Mesendoderm (in vitro differentiated cells): ENCODE measurements at places on chromosomes 4 and X.
A peak's percentile ranks its signal among the peaks of the same experiment; 100 is the strongest.

- DNase-seq, result no peak
Measured at GRCh38 chr4:21898101-21898500, 50.5 kb downstream of the KCNIP4 start.

- no peak for DNase-seq
Measured at GRCh38 chr4:72971572-72971971, 97.9 kb downstream of the COX18 start.

GRCh38 chr4:147837435-147837834, 105.5 kb downstream of the ARHGAP10 start:
- DNase-seq, result peak; percentile 41

DNA sequence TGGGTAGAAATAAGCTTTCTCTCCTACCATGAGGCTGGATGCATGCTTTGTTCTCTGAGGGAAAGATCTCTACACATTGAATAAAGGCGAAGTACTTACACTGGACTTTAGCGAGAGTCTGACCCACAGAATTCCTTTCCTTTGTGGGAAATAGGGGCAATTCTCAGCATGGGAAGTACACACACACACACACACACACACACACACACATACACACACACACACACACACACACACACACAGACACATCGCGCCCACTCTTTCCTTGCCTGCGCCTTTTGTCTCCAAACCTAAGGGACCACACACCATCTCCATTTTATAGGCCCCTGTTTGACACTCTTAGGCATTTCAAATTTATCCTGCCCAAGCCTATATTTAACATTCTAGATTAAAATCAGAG, 83.8 kb downstream of the LUZP4 start:
- no peak for DNase-seq

- no peak for DNase-seq
Measured at GRCh38 chrX:24487571-24487970, 22.5 kb downstream of the PDK3 start.

DNA sequence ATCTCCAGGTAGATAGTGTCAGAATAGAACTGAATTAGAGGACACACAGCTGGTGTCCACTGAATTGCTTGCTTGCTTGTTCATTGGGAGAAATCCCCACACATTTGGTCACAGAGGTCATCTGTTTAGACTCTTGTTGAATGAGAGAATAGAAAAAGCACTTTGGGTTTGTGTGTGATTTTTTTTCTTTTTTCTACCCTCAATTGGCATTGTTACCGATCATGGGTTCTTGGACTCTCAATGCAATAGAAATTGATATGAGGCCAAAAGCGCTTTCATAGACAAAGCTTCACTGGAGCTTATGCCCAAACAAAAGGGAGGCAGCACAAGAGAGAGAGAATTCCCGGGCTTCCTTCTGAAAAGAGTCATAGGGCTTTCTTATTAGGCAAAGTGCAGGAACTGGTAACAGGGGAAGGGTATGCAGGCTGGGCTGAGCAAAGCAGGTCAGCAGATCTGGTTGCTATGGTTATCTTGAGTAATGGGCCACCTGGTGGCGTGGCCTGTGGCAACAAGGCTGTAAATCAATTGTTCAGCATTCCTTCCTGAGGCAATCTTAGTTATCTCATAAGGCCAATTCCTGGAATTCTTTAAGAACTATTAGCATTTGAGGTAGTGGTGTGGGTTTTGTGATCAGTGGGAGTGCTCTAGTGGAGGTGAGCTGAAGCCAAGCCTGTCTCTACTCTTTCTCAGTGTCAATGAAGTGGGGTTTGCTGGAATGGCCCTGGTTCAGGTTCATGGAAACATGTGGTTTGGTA, 5.3 kb upstream of the GPR82 start:
- peak; percentile 96 for DNase-seq

DNA sequence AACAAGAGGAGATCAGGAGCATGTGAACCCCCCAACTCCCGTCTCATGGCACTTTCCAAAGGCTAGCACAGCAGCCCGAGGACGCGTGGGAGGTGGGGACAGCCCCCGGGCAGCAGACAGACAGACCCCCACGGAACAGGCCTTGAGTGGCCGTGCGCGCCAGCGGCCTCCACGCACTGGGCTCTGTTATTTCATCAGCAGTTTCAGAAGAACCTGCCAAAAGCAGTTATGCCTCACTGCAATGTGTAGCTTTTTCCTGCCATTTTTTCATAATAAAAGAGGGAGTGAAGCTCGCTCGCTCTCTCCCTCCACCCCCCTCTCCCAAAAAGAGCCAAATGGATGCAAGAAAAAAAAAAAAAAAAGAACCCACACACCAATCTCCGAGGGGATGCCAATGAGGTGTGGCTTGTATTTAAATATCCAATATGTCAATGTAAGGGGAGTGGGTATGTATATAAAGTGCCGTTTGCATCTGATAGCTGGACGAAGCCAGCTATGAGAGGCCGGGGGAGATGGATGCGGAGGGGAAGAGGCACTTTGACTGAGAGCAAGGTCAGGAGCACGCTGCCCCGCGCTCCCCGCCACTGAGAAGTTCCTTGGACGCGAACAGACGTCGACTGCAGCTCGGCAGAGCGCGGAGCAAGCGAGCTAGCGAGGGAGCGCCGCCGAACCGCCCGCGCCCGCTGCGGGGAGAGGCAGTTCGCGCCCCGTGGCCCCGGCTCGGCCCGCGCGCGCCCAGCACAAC, at the start of gene FGF16:
Gene FGF16 (plus strand): TSS at position 482 of the 745 bp plus-strand sequence. CDS start 286 bp downstream, outside the sequence.
- peak; percentile 31 for DNase-seq

DNA sequence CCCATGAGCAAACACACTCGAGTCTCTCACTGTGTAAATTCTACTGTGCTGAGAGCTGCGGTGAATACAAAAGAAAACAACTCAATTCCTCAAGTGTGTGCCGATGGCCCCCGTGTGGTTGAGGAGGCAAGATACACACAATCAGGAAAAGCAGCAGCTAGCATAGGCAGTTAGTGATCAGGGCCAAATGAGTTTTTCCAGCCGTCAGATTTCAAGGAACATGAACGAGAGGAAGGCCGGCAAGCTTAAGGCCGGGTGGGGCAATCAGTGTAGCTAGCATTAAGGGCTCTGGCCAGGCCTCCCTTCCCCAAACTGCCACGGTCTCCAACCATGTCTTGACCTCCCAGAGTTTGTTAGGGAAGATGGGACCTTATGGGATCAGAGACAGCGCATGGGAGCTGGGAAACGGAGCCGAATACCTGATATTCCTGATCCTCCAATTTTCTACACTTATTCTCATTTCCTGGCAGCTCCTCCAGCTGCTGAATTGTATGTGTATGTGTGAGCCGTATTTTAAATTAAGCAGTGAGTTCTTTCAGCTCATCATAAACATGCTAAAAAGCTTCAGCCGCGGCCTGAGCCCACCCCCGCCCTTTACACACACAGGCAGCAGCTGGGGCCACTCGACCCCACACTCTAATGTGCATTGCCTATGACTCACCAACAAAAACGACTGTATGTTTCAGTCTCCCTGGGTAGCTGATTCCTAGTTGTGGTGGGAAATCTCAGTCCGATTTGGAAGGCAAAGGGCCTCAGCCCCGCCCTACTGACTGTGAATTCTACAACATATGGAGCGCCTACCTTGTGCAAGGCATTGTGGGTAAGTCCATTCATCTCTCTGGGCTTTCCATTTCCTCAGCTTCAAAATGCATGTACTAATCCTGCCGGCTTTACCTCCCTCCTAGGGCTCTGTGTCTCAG, 59.9 kb downstream of the RTL9 start:
- DNase-seq, result peak; percentile 74

- DNase-seq, result no peak
Measured at GRCh38 chr4:11286533-11286932, 142.2 kb downstream of the HS3ST1 start.

GRCh38 chr4:121898150-121898549, 27.9 kb upstream of the BBS7 start:
- peak; percentile 11 for DNase-seq

DNA sequence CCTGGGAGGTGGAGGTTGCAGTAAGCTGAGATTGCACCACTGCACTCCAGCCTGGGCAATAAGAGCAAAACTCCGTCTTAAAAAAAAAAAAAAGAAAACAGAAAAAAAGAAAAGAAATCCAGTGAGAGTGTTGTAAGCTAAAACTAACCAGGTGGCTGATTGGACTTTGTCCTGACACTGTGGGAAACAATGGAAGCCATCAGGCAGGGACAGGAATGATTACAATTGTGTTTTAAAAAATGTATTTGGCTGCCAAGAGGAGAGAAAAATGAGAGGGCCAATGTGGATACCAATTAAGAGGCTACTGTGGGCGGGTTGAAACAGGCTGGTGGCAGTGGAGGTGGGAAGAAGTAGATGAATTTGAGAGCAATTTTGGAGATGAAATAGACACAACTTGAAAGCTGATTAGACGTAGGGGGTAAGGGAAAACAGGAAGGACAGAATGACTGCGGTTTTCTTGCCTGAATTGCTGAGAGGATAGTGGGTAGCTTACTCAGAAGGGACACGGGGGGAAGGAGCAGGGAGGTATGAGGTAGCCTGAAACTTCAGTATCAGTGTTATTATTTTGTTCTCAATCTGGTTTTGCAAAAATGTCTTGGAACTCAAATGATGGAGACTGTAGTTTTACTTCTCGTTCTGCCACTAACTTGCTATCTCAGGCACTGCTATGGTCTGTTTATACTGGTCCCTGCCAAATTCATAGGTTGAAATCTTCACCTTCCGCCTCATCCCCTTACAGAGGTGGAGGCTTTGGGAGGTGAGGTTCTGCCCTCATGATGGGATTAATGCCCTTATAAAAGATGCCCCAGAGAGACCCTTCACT, 45.6 kb upstream of the CHRNA9 start:
- no peak for DNase-seq

DNA sequence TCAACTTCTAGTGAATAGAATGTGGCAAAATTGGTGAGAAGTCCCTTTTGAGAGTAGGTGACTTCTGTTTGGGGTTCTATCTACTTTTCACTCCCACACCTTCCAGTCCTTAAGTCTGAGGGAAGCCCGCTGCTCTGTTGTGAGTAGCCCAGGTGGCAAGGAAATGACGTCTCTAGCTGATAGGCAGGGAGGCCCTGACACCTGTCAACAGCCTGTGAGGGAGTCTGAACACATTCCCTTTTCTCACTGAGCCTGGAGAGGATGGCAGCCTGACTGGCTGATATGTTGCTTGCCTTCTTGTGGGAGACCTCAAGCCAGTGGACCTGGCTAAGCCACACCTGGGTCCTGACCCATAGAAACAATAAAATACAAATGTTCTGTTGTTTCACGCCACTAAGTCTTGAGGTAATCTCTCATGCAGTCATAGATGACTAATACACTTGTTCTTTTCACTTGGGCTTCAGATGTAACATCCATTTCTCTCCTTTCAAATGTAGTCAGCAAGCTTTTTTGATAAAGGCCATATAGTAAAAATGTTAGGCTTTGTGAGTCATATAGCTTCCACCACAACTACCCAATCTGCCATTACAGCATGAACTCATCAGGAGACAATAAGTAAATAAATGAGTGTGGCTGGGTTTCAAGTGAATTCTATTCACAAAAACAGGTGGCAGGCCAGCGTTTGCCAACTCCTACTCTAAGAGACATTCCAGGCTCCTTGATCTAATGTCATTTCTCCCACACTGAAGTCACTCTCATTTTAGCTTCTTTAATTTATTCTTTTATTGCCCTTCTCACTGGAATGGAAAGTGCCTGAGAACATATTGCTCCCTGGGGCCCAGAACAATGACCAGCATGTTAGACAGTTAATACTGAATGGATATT, 265.1 kb upstream of the MAD2L1 start:
- no peak for DNase-seq

DNA sequence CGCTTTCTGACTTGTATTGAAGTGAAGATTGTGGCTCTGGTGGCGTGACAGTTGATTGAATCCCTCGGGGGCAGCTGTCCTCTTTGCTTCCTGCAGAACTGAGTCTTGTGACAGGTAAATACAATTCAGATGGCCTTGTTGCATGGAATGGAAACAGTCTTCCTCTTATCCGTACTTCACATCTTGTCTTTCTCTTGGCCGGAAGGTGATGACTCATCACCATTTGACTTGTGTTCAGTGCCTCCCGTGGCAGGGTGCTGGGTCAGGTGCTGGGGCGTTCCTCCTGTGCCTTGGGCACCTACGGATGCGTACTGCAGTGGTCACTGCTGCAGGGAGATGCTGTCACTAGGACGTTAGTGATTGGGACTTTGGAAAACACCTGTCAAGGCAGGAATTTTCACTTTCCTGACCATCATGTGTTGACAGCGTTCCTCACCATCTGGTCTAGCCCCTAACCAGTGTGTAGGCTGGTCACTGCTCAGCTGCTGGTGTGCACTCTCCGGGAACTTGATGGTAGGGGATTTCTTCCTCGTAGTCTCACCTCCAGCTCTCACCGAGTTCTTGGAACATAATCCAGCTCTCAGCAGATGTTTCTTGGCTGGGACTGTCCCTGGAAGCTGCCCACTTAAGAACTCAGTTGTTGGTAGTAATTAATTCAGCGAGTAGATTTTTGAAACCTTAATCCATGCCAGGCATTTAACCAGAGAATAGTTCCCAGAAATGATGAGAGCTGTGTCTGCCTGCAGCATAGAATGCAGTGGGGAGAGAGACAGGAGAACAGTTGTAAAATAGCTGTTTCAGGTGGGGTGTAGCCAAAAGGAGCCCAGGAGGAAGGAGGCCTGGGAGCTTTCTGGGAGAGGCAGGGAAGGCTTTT, 7.2 kb downstream of the TBC1D14 start:
- DNase-seq, result peak; percentile 61

DNA sequence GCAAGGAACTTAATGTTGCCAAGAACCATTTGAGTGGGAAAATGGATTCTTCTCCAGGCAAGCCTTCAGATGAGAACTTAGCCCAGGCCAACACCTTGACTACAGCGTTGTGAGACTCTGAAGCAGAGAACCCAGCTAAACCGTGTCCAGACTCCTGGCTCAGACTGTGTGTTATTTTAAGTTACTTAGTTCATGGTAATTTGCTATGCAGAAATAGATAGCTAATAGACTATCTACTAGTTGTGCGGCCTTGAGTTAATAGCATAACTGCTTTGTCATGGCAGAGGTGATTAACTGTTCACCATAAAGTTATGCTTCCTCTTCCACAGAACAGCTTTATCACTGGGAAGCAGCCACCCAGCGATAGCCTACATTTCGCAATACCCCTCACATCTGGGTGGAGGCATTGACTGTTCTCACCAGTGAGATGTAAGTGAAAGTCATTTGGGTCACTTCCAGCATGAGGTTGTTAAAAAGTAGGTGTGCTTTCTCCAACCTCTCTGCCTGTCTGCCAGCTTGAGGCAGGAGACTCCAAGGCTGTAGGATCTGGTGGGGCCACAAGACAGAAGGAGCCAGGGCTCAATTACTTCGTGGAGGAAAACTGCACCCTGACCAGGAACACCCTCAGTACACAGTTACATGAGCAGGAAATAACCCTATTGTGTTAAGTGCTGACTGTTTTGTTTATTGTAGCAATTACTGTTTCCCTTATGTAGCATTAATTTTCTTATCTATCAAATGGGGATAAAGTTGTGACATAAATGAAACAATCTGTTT, 94.2 kb downstream of the GPAT3 start:
- DNase-seq, result no peak

- DNase-seq, result no peak
Measured at GRCh38 chrX:23959781-23960180, 52.0 kb downstream of the CXorf58 start.

DNA sequence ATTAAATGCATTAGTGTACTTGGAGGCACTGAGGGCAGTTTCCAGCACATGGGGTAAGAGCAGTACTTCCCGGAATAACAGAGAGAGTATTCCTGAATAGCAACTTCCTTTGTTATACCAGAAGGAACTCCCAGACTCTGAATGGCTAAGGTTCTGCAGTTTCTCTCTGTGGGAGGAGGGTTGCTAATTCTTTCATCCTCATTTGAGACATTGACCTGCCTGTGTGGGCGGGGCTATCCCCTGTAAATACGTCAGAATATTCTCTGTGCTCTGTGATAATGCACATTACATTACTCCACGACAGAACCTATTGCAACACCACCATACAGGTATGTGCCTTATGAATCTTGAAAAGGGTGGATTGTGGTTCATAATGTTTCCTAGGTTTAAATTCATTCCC, 52.7 kb downstream of the SPINK2 start:
- DNase-seq, result no peak

- no peak for DNase-seq
Measured at GRCh38 chr4:8108261-8108660, 50.4 kb downstream of the ABLIM2 start.
